ENCODE measurements at places on chromosomes 2 and 18.

- no peak for DNase-seq
Measured at GRCh38 chr2:203327582-203327900, 653 bp upstream of the ABI2 start.

- DNase-seq, result no peak
Measured at GRCh38 chr2:151767536-151767935, 33.3 kb upstream of the NEB start.

- DNase-seq, result no peak
Measured at GRCh38 chr2:51997571-51997970, 965.6 kb upstream of the NRXN1 start.

DNA sequence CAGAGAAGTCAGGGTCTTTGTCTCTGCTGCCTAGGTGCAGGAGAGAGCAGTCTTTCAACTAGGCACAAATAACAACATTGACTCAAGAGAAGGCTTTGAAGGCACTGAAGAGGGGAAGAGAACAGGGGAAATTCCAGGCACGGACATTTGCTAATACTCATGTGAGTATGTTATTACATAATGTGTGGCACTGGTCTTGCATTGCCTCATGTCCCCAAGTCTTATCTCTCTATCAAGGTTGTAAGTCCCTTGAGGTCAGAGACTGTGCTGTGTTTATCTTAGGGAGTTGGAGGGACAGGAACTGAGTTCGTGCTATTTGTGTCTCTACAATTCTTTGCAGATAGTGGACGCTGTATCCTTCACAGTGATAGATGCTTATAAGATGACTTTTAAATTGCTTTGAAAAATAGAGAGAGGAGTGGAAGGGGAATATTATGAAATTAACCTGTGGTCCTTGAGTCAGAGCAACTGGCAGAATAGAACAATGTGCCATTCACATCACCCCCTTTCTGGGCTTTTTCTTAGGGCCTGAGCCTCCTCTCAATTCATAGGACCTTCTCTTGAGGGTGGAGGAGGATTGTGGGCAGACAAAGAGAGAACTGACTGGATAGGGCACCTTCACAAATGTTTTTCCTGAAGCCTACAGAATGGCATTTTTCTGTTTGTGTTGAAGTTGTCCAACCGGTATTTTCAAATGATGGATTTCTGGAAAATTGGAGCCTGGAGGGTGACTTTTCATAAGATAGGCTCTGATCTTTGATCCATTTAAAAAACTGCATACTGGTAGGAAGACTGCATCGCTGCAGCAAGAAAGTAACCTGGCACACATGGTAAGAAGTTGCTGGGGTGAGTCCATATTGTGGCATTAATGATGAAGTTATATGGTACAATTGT, 96.6 kb upstream of the CXCR4 start:
- DNase-seq, result no peak

- no peak for DNase-seq
Measured at GRCh38 chr2:104678181-104678580, 175.7 kb upstream of the POU3F3 start.

GRCh38 chr2:6080932-6081753, 389.0 kb downstream of the SOX11 start:
- DNase-seq, result no peak

GRCh38 chr2:218317303-218317630, 25.0 kb upstream of the TMBIM1 start:
- no peak for DNase-seq

Measured in left ventricle myocardium superior (tissue), 1 donor.